Small intestine (tissue), 16 donors: ENCODE measurements at places on chromosomes 7 and 10.

DNA sequence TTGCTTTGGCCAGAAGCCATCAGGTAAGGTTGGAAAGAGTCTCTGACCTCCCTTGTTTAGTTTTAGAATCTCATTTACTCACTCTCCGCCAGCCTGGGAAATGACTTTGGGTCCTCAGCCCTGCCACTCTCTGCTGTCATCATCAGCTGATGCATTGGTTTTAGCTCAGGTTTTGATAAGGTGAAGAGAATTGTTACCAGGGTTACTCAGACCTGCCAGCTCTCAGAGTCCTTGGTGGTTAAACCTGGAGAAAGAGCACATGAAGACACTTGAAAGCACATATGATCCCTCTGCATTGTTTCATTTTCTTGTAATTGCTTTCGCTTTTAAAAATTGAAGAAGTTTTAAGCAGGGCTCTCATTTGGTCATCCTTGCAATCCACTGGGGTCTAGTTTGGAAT is 4.0 kb upstream of the CROT start:
- no peak for DNase-seq

DNA sequence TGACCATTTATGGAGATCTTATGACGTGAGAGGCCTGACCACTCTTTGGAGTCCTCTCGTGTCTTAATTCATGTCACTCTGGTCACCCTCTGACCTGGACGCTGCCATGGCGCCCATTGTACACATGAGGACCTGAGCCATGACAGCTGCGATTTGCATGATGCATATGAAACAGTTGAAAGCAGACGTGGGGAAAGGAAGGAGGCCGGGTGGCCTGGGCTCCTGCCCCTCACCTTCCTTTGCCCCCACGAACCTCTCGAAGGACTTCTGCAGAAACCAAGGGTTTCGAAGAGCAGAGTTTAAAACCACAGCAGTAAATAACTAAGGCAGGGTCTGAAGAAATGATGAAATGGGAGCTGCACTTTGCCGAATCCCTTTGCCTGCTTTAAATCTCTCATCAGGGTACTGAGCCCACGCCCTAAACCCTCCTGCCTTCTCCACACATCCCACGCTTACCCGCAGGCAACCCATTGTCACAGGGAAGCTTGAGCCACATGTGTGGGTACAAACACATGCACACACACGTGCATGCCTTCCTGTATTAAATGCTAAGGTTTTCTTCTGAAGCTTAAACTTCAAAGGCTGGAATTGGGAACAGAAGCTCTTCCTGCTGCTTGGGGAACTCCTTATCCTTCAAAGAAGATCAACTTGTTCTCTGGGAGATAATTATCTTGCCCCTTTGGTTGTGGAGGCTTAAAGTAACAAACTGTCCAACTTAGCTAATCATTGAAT is 11.7 kb upstream of the CALML3 start:
- DNase-seq = no peak

DNA sequence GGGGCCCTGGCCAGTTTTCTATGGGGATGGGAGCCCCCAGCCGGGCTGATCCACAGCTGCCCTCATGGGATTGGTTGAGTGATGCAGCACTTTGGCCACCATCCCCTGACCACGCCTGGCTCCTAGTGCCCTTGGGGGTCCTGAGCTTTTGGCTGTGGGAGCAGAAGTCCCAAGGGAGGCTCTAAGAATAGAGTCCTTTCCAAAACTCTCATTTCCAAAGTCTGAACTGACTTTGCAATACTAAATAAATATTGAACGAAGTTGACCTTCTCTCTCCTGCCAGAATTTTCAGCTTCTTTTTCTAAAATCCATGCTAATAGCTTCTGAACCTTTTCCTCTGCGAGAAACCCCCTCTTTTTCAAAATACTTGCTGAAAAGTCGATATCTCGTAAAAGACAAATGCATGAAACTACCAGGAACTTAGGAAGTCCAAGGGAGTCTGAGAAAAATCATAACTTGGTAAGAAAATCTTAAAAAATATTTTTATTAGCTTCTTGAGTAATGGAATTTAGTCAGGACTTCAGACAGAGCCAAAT is 62.7 kb upstream of the IGFBP3 start:
- DNase-seq = no peak

- DNase-seq = no peak
Measured at GRCh38 chr10:70479165-70479581, 606 bp downstream of the PALD1 start.

DNA sequence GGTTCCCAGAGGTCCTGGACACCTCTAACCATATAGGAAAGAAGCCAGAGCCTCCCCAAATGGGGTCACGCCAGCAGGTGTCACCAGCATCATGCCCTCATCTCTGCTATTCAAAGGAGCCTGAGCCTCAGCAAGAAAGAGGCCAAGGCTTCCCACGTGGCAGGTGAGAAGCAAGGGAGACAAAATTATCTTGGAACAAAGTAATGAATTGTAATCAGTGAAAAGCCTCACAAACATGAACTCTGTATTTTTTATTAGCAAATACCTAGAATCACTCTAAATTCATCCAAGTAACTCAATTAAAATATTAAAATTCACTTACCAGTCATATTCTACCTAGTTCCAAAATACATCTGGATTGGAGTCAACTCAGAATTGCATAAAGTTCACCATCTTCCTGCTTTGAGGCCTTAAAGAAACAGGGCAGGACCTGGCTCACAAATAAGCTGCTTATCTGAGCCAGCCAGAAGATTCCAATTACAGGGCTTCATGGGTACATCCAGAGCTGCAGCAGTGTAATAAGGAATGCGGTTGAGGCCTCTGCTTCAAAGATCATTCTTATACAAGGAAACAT is 68.7 kb downstream of the SGMS1 start:
- peak; percentile 59 for DNase-seq

DNA sequence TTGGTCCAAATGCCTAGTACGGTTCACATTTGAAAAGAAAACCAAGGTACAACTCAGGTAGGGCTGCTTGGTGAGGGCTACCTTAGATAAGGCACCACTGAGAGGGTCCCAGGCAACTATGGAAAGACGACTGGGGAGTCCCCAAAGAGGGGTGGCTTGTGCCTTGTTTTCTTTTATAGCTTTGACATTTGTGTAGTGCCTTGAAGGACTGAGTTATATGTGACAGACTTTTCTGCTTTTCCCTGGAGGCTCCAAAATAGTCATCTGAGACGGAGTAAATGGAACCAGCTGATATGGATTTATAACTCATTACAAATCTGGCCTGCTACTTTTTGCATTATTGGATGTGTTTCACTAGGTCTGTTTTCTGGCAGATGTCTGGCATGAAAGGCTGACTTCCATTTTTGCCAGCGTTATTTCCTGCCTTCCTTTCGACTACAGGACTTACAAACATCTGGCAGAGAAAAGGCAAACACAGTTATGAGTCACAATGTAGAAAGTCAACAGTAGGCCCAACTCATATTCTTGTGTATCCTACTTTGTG is 88.2 kb upstream of the IMMP2L start:
- no peak for DNase-seq

DNA sequence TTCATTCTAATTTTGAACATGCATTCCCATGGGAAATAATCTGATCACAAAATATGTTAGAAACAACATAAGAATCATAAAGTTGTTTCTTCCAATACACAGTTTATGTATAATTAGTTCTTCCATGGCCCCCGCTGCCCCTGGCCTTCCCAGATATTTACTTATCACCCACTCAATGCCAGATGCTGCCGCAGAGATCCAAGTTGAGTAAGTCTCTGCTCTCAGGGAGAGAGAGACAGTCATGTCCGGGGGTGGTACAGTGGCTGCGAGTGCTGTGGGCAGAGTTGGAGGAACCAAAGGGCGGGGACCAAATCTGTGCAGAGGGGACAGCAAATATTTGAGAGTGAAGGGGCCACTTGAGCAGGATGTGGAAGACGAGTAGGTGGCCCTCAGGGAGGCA is 37.1 kb downstream of the COL26A1 start:
- DNase-seq = no peak

GRCh38 chr10:86500846-86501245 is 20.7 kb downstream of the WAPL start:
- no peak for DNase-seq

DNA sequence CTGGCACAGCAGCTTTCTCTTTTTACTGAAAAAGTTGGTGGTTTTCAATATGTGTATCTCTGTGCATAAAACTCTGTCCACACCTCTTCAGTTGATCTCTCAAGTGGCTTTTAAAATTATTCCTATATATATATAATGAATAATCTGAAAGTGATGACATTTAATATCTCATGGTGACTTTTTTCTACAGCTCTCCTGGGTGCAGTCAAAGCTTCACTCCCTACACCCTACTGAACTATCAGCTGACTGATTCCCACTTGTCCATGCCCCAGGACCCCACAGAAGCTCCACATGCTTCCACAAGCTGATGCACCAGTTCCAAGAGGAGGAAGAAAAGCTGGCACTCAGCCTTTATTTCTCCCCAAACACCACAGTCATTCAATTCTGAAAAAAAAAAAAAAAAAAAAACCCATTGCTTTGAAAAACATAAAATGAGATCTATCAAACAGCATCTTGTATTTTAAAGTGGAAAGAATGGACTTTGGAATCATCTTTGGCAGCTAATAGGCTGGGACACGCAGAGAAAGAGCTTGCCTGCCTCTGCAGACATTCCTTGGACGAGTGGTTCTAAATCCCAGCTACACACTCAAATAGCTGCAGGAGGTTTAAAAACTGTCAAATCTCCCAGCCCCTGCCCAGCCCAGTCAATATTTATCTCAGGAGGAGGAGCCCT is 75.3 kb upstream of the GDF10 start:
- peak; percentile 14 for DNase-seq

- no peak for DNase-seq
Measured at GRCh38 chr10:13000431-13000830, 1.1 kb downstream of the CCDC3 start.

DNA sequence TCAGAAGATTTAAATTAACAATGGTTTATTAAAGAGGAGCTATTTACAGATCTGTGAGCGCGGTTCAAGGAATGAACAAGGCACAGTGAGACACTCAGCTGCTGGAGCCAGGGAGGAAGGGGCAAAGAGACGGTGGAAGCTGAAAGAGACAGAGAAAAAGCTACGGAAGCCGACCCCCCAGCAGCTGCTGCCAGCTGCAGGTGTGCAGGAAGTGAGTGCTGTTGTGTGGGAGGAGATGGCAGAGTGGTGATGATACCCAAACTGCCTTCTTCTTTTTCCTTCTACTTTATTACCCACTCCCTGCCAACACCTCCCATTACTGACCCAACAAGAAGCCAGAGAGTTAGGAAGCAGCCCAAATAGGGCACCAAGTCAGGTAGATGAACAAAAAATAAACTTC is 41.9 kb upstream of the MBL2 start:
- DNase-seq = no peak

- DNase-seq = no peak
Measured at GRCh38 chr10:129622291-129622690, 155.2 kb downstream of the MGMT start.

DNA sequence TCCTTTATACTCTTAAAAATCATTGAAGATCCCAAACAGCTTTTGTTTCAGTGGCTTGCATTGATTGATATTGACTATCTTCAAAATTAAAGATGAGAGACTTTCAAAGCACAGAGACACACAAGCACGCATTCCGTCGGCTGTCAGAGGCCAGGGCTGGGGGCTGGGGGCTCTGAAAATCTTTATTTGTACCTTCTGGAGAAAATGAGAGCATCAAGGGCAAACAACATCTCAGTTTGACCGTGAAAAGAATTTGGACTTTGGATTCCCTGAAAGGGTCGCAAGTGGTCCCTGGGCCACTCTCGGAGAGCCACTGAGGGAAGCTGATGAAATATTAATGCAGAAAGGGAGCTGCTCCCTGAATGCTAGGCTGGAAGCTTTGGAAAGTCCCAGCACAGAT is 96.4 kb downstream of the CHST15 start:
- DNase-seq = no peak

DNA sequence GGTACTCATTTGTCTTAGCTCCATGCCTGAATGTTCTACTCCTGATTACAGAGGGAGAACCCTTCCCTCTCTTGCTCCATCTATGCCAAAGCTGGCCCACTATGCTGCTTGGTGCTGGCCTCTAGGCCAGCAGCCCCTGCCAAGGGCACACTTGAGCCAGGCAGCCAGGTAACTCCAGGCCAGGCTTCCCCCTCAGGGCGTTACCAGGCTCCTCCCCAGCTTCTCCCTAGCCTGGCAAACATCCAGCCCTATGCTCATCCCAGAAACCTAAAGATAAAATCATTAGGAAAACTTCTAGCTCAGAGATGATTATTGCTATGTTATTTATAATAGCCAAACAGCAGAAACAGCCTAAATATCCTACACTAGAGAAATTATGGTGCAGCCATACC is 103.7 kb downstream of the KCNMA1 start:
- no peak for DNase-seq

- DNase-seq = peak; percentile 60
Measured at GRCh38 chr10:7525314-7526016, 114.6 kb upstream of the SFMBT2 start.

DNA sequence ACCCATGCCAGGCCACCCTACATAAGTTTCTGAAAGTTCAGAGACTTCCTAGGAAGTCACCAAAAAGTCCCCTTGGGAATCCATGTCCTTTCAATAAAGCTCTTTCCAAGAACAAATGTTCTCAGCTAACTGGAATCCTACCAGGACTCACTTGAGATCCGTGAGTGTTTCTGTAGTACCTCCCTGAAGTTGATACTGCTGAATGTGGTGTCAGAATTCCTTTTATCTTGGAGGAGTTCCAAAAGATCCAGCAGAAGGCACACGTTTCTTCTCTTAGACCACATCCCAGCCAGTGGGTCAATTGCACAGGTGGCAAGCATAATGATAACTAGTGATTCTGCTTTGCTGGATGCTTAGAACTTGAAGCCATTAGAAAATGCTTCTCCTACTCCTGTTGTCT is 689.7 kb upstream of the IGFBP3 start:
- DNase-seq = no peak

DNA sequence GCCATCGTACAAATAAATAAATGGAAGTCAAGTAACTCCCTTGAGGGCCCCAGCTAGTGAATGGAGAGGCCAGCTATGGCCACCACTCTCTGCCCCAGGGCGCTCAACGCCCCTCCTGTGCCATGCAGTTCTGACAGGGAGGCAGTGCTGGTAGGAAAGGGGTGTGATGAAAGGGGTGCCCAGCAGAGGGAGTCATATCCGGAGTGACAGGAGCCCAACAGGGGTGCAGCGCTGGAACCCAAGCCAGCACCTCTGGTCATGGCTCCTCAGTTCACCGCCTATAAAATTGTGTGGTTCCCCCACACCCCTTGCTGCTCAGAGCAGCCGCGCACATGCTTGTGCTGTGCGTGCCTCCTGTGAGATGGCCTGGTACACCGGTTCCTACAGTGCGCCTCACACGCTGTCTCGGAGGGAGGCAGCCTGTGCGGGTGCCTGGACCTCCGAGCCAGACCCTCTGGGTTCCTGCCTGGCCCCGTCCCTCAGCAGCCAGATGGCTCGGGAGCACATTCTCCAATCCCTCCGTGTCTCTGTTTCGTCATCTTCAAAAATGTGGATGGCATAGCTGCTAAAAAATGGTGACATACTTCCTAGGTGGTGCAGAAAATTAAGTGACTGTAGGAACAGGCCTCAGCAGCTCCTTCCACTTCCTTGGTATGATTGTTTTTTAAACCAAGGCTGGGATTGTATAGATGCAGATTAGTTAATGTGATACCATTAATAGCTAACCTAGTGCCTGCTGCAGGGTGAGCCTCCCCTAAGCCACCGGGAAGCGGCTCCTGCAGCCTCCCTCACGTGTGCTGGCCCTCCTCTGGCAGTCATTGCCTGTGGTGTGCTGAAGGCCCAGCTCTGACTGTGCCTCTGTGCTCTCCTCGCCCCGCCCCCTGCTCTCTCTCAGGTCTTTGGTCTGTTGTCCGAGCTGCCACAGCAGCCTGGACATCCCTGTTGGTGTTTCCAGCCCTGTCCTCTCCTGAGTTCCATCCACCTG is 125.8 kb downstream of the EGFR start:
- DNase-seq = no peak
